Hypothalamus (tissue), 51 donors: ENCODE measurements at places on chromosomes 16 and 17.

GRCh38 chr17:51353296-51353695 lies 93.0 kb downstream of the UTP18 start:
- no peak for DNase-seq

- DNase-seq = no peak
Measured at GRCh38 chr17:67322042-67322787, 44.2 kb downstream of the PSMD12 start.

DNA sequence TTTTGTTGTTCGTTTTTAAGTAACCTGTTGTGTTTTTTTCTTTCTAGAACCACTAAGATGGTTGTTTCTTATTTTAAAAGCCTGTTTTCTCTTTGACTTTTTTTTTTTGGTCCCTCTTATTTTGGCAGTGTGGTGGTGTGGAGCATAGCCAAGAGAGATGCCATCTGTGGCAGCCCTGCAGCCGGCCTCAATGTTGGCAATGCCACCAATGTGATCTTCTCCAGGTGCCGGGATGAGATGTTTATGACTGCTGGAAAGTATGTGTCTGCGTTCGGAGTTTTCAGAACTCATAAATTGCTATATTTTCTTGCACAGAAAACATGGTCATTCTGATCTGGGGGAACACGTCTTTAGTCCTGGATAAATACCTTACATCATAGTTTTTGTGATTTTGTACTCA lies 17.6 kb downstream of the CFAP52 start:
- DNase-seq = no peak

DNA sequence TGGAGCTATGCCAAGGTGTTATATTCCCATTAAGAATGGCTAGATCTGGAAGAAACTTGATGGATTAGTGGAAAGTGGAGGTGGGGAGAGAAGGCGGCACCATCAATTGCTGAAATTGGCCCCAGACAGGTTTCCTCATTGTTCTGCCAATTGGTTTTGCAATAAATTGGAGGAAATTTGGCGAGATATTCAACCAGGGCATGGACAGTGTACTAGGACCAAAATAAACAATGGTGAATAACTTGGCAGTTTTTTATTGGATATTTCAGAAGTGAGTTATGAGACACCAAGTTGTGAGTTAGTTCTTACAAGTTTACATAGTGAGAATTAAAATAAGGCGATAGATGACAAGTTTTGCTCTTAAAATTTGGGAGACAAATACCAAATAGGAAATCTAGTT lies 41.1 kb upstream of the SOX9 start:
- DNase-seq = no peak

- DNase-seq = no peak
Measured at GRCh38 chr16:683396-684070, 601 bp downstream of the JMJD8 start.

- no peak for DNase-seq
Measured at GRCh38 chr17:17575360-17576251, 15.9 kb downstream of the PEMT start.

- DNase-seq = peak; percentile 26
Measured at GRCh38 chr17:74089869-74090464, 113.5 kb upstream of the RPL38 start.

- DNase-seq = no peak
Measured at GRCh38 chr16:57865746-57866528, 63.6 kb upstream of the KIFC3 start.

DNA sequence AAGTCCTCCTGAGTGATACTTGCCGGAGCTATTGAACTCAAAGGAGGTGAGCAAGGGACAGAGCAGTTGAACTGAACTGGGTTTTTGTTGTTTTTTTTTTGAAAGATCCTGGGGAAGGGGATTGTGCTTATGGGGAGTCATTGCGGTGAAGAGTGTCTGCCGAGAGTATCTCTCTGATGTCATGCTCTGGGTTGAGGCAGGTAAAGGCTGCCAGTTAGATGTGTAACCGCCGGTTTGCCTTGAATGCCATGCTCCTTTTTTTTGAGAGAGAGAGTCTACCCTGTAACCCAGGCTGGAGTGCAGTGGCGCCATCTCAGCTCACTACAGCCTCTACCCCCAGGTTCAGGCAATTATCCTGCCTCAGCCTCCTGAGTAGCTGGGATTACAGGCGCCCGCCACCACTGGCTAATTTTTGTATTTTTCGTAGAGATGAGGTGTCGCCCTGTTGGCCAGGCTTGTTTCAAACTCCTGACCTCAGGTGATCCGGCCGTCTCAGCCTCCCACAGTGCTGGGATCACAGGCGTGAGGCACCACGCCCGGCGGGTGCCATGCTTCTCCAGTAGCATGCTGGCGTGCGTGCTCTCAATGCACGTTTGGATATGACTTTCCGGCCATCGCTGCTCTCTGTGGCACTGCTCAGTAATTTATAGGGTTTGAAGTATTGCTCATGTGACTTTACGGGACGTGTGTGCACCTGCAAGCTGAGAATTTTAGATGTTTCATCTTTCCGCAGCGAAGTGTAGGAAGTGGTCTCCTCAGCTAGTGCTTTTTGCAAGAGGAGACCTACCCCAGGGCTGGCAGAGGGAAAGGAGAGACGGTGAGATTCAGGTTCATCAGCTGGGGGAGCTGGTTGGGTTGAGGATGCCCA lies 8.5 kb downstream of the ZC3H18 start:
- DNase-seq = no peak

GRCh38 chr16:88939245-88939971 lies 37.6 kb downstream of the CBFA2T3 start:
- DNase-seq = no peak

GRCh38 chr17:20267459-20267842 lies 199.9 kb downstream of the LGALS9B start:
- no peak for DNase-seq

DNA sequence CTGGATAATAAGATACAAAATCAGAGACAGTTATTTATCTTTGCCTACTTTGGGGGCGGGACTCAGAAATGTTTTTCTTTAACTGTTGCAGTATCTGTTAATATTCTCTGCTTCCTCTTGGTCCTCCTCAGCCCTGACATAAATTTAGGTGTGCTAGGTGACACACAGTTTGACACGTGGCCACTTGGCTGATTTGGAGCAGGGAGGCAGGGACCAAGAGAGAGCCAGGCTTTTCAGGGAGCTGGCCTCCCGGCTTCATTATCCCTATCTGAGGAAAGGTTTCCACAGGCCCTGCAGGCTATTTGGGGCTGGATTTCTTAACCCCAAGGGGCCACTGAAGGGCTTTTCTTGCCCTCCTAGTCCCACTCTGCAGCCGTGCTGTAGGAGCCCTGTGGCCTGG lies 20.1 kb upstream of the NAT9 start:
- DNase-seq = no peak

GRCh38 chr16:53509906-53510703 lies 7.1 kb upstream of the AKTIP start:
- DNase-seq = peak; percentile 60

DNA sequence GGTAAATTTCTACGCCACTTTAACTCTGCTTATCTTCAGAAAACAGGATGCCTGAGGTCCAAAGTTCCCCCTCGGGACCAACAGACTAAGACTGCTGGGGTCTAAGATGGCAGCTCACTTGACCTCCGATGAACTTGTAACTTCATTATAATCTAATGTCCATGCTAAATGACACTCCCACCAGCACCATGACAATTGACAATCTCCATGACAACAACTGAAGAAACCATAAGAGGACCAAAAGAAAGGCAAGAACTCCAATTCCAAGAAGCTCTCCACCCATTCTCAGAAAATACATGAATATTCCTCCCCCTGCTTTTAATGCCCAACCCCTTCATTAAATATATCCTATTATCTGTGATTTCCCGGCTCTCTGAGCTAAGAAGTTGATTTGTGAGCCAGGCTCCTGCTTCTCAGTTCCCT lies 7.5 kb downstream of the CCL4 start:
- no peak for DNase-seq

GRCh38 chr16:2675021-2675420 lies 7.3 kb upstream of the KCTD5 start:
- DNase-seq = no peak

DNA sequence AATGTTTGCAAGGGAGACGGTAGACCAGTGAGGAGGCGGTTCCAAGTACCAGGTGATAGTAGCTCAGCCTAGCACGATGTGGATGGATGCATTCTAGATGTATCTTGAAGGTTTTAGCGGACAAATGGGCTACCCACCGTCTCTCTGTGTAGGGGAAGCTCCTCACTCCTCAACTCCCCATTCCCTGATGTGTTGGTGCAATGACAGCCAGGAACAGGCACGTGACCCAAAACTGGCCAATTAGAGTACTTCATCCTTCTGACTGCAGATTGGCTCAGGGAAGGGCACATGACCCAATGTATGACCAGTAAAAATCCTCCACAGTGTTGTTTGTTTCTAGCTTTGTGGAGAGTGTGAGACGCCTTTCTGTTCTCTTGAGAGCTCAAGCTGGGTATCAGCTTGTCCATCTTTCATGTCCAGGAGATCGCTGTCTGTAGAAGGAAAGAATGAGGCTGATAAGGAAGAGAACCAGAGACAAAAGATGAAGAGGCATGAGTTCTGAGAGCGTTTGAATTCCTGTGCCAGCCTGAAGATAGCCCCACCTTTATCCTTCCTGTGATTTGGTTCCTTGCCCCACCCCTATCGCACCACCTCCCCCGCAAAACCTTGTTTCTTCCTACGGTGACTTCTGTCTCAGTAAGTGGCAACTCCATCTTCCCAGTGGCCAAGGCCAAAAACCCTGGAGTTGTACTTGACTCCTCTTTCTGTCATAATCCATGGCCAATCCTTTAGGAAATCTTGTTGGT lies 2.3 kb upstream of the BORCS6 start:
- peak; percentile 75 for DNase-seq
